ENCODE measurements at places on chromosomes 5 and 9. TPM values are rescaled to one million over a fixed set of nuclear protein-coding genes. Genes with fewer than 3 reads are reported as not detected.
A peak's percentile ranks its signal among the peaks of the same experiment; 100 is the strongest.

GRCh38 chr9:72588336-72588735 is 66.9 kb downstream of the TMC1 start:
- DNase-seq, result no peak
- no peak overlapping the region for H3K4me3 ChIP-seq
- H3K27ac ChIP-seq, result no peak overlapping the region
- peaks cover 6% of the 10 kb centered on the region for H3K4me1 ChIP-seq

Gene OTP
- total RNA-seq, result not detected

GRCh38 chr5:95725071-95725820 is 5.9 kb upstream of the RHOBTB3 start:
- H3K4me1 ChIP-seq, result peaks cover 12% of the 10 kb centered on the region
- no peak overlapping the region for H3K4me3 ChIP-seq
- H3K27me3 ChIP-seq, result no peaks in the 10 kb centered on the region
- no peaks in the 10 kb centered on the region for H3K36me3 ChIP-seq
- H3K27ac ChIP-seq, result no peak overlapping the region

GRCh38 chr5:74373076-74373475 is 267.5 kb downstream of the ENC1 start:
- no peaks in the 10 kb centered on the region for H3K36me3 ChIP-seq
- no peak overlapping the region for H3K27ac ChIP-seq
- peaks cover 3% of the 10 kb centered on the region for H3K4me1 ChIP-seq

Gene SVEP1
- 0.45 TPM for total RNA-seq

DNA sequence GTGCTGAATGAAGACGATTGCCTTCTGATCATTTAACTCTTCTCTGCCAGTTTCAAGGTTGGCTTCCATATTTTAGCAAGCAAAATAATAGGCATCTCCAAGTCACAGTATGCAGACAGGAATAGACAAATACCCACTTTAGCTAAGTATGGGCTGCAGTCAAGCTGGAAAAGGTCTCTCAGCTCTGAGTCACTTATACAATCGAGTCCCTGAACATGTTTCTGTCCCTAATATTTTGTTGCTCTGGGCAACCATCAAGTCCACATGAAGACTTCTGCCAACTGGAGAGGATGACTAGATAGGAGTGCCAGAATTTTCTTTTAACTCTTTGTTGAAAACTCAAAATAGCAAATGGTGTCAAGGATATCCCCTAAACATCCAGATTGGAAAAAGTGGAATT is 575.3 kb downstream of the RAB3C start:
- H3K4me3 ChIP-seq, result no peak overlapping the region
- no peaks in the 10 kb centered on the region for H3K27me3 ChIP-seq
- no peak overlapping the region for H3K27ac ChIP-seq
- no peaks in the 10 kb centered on the region for H3K4me1 ChIP-seq
- DNase-seq, result no peak
- H3K36me3 ChIP-seq, result no peaks in the 10 kb centered on the region

Gene SCAI
- 14.1 TPM for total RNA-seq

- H3K4me1 ChIP-seq, result no peaks in the 10 kb centered on the region
- H3K4me3 ChIP-seq, result no peak overlapping the region
- DNase-seq, result no peak
- no peaks in the 10 kb centered on the region for H3K27me3 ChIP-seq
- H3K36me3 ChIP-seq, result no peaks in the 10 kb centered on the region
These were observed 529.5 kb upstream of the ZNF462 start for GRCh38 chr9:106333481-106333880.

DNA sequence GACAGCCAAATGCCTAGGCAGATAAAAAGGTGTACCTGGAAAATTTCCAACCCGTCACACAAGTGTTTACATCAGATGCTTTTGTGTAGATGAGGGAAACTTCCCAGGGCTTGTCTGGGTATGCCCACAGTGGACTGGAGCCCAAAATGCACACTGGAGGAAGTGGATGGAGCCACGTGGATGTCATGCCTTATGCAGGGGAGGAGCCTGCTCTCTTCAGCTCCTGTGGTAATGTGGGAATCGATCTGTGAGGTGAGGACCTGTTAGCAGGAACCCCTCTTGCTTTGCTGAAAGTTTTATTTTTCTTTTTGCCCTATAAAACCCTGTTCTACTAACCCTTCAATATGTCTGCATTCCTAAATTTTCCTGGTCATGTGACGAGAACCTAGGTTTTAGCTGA is 439.2 kb upstream of the CDH9 start:
- no peaks in the 10 kb centered on the region for H3K36me3 ChIP-seq
- H3K27ac ChIP-seq, result no peak overlapping the region
- no peaks in the 10 kb centered on the region for H3K27me3 ChIP-seq
- no peak for DNase-seq
- no peaks in the 10 kb centered on the region for H3K4me1 ChIP-seq

GRCh38 chr5:13244151-13244550 is 700.3 kb downstream of the DNAH5 start:
- H3K27me3 ChIP-seq, result no peaks in the 10 kb centered on the region
- no peak for DNase-seq
- H3K4me3 ChIP-seq, result no peak overlapping the region
- no peak overlapping the region for H3K27ac ChIP-seq
- H3K4me1 ChIP-seq, result no peaks in the 10 kb centered on the region

Gene PDE8B
- 0.85 TPM for total RNA-seq

DNA sequence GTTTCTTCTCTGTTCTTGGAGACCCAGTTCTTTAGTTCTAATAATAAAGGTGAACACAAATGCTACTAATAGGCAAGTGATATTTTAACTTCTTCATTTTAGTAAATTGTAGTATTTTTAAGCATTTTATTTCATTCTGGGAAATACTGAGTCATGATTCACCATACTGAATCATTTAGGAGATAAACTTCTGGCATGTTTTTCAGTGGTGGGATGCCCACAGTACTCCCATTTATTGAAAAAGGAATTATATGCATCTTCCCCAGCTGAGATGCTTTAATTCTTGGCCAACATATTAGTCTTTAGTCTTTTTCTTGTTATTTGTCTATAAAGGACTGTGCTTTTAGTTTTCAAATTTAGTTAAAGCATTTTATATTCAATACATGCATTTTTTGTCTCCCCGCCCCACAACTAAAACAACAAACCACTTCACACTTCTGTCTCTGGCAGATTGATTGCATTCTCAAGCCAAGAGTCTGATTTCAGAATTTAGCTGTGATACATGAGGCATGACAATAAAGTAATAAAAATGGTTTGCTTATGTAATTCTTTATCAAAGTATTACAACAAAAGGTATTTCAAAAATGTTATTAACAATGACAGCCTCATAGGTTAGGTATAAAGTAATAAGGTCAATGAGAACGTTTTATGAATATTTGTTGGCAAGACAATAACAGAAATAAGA is 125.2 kb upstream of the CDH18 start:
- no peak overlapping the region for H3K4me3 ChIP-seq
- no peaks in the 10 kb centered on the region for H3K27me3 ChIP-seq
- H3K27ac ChIP-seq, result no peak overlapping the region
- no peaks in the 10 kb centered on the region for H3K4me1 ChIP-seq

- no peaks in the 10 kb centered on the region for H3K27me3 ChIP-seq
- H3K4me3 ChIP-seq, result no peak overlapping the region
- peaks cover 11% of the 10 kb centered on the region for H3K4me1 ChIP-seq
These were observed 115.9 kb upstream of the LPAR1 start for GRCh38 chr9:111154081-111154562.

DNA sequence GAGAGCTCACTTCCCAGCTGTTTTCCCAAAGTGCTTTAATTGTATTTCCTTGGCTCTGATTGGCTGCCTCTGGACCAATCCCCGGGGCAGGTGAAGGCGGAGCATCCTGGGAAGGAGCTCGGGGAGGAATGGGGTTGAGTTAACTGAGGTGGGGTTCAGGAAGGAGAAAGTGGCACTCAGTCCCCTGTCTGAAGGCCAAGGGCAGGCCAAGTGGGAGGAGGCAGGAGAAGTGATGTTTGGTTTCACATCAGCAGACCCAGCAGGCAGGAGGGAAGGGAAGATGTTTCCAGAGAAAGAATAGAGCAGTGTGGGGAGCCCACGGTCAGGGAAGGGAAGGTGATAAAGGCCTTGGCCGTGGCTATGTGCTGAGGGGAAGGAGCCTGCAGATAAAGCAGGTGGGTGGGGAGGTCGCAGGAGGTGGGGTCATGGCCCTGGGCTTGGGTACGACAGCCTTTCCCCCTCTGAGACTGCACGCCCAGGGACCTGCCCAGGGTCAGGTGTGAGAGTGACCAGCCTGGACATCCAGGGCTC is 3.1 kb downstream of the TSPAN17 start:
- DNase-seq, result peak; percentile 31
- no peaks in the 10 kb centered on the region for H3K36me3 ChIP-seq
- no peaks in the 10 kb centered on the region for H3K27me3 ChIP-seq
- no peaks in the 10 kb centered on the region for H3K4me1 ChIP-seq
- no peak overlapping the region for H3K27ac ChIP-seq
- no peak overlapping the region for H3K4me3 ChIP-seq

Gene DOLK
- total RNA-seq, result 23.2 TPM

Gene IRX1
- not detected for total RNA-seq

Gene DRD1
- total RNA-seq, result 0.77 TPM

Gene CARD6
- 8.9 TPM for total RNA-seq

GRCh38 chr9:99511723-99512122 is 289.6 kb downstream of the SEC61B start:
- no peaks in the 10 kb centered on the region for H3K4me1 ChIP-seq
- no peak overlapping the region for H3K27ac ChIP-seq
- no peak overlapping the region for H3K4me3 ChIP-seq
- no peak for DNase-seq

DNA sequence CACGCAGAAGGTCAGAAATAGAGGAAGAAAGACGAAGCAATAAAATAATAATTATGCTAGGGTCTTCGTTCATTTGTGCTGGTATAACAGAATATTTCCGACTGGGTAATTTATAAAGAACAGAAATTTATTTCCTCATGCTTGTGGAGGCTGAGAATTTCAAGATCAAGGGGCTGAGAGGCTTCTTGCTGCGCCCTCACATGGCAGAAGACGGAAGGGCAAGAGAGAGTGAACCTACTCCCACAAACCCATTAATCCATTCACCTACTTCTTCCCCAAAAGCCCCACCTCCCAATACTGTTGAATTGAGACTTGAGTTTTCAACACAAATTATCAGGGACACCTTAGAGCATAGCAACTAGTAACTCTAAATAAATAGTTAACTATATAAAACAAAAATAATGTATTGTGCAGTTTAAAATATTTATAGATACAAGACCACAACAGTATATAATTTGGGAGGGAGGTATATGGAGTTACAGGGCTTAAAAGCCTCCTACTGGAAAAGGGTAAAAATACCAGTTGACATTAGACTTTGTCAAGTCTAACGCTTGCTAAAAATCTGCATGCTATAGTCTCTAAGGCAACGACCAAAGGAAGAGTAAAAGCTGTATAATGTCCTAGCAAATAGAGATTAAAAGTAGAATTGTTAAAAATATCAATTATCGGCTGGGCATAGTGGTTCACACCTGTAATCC is 40.3 kb upstream of the NAA35 start:
- no peak overlapping the region for H3K4me3 ChIP-seq
- H3K4me1 ChIP-seq, result no peaks in the 10 kb centered on the region
- H3K27ac ChIP-seq, result no peak overlapping the region

DNA sequence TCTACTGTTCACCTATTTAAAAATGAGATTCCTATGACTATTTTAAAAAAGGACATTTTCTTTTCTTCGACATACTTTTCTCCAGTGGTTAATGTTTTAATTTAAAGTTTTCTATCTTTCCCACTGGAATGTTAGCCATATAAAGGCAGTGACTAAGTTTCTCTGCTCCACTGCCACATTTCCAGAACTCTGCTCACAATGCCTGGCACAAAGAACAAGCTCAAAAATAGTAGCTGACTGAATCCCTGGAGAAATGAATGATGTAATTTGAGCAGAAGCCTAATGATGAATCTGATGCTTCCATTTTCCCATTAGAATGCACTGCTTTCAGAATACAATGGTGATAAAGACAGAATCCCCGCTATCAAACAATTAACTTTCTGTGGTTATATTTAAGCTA is 817.8 kb downstream of the MTRR start:
- H3K36me3 ChIP-seq, result no peaks in the 10 kb centered on the region
- no peak overlapping the region for H3K4me3 ChIP-seq
- H3K4me1 ChIP-seq, result no peaks in the 10 kb centered on the region
- H3K27me3 ChIP-seq, result no peaks in the 10 kb centered on the region

Gene TERT
- 14.2 TPM for total RNA-seq

Gene GADD45G
- 0.98 TPM for total RNA-seq

Gene FOXI1
- not detected for total RNA-seq

GRCh38 chr9:14515571-14516198 is 177.5 kb downstream of the ZDHHC21 start:
- DNase-seq, result no peak
- H3K4me3 ChIP-seq, result no peak overlapping the region
- H3K27me3 ChIP-seq, result no peaks in the 10 kb centered on the region

DNA sequence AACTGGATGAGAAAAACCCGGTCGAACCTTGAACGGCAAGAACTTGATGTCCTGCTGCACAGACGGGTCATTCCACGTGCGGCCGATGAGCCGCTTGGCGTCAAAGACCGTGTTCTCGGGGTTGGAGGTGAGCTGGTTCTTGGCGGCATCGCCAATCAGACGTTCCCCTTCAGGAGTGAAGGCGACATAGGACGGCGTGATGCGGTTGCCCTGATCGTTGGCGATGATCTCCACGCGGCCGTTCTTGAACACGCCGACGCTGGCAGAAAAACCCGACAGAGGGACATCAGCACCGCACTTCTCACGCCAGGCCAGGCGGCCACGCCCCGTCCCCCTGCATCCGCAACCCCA is 519 bp downstream of the HSPA5 start:
- H3K36me3 ChIP-seq, result peaks cover 50% of the 10 kb centered on the region
- H3K27ac ChIP-seq, result peak overlapping the region; percentile 93
- peak overlapping the region; percentile 93 for H3K4me3 ChIP-seq

GRCh38 chr5:54691656-54692055 is 174.1 kb downstream of the SNX18 start:
- no peak for DNase-seq
- no peaks in the 10 kb centered on the region for H3K36me3 ChIP-seq
- peaks cover 20% of the 10 kb centered on the region for H3K4me1 ChIP-seq
- no peak overlapping the region for H3K27ac ChIP-seq
- H3K4me3 ChIP-seq, result no peak overlapping the region
- no peaks in the 10 kb centered on the region for H3K27me3 ChIP-seq

- peak overlapping the region; percentile 41 for H3K27ac ChIP-seq
- H3K4me1 ChIP-seq, result peaks cover 20% of the 10 kb centered on the region
- no peaks in the 10 kb centered on the region for H3K36me3 ChIP-seq
- no peaks in the 10 kb centered on the region for H3K27me3 ChIP-seq
- peak; percentile 87 for DNase-seq
- H3K4me3 ChIP-seq, result peak overlapping the region; percentile 1
These were observed 56.0 kb downstream of the RASGRF2 start for GRCh38 chr5:81016116-81016515.

Gene OLFML2A
- total RNA-seq, result 2.9 TPM

- no peak overlapping the region for H3K4me3 ChIP-seq
- no peaks in the 10 kb centered on the region for H3K36me3 ChIP-seq
- no peak for DNase-seq
- no peak overlapping the region for H3K27ac ChIP-seq
- H3K27me3 ChIP-seq, result no peaks in the 10 kb centered on the region
- no peaks in the 10 kb centered on the region for H3K4me1 ChIP-seq
These were observed 91.2 kb downstream of the MTRR start for GRCh38 chr5:7960142-7960541.
